GM12878 (cell line): ENCODE measurements at places on chromosomes 12 and 14. TPM values are rescaled to one million over a fixed set of nuclear protein-coding genes. Genes with fewer than 3 reads are reported as not detected.

DNA sequence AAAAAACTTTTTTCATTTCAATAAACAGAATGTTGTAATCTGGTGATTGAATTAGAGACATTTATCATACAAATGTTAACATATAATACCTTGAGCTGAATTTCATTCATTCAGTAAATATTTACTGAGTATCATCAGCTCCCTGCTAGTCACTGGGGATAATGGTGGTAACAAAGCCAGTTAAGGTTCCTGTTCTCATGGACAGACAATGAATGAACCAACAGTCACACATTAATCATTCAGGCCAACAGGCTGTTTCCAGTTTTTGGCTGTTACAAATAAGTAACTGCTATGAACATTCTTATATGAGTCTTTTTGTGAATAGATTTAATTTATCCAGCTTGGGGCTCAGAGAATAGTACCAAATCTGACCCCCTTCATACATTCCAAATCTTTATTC, 13.5 kb downstream of the EXD2 start:
- peaks cover 5% of the 10 kb centered on the region; the same call in 1 of the 2 replicates for H3K4me1 ChIP-seq
- no peak overlapping the region for H3K4me3 ChIP-seq
- no peak overlapping the region for H3K27ac ChIP-seq
- no peak for DNase-seq
- H3K27me3 ChIP-seq = no peaks in the 10 kb centered on the region

DNA sequence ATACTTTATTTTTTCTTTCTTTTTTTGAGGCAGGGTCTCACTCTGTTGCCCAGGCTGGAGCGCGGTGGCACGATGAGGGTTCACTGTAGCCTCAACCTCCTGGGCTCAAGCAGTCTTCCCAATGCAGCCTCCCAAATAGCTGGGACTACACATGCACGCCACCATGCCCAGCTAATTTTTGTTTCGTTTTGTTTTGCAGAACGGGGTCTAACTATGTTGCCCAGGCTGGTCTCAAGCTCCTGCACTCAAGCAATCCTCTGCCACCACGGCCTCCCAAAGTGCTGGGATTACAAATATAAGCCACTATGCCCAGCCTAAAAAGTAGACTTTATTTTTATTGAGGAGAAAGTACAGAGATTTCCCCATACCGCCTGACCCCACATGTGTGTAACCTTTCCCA, 4.7 kb upstream of the MSI1 start:
- no peaks in the 10 kb centered on the region for H3K36me3 ChIP-seq
- no peak overlapping the region for H3K27ac ChIP-seq
- H3K4me1 ChIP-seq = no peaks in the 10 kb centered on the region
- no peak for DNase-seq
- no peak overlapping the region for H3K4me3 ChIP-seq
- H3K27me3 ChIP-seq = peaks cover 12% of the 10 kb centered on the region

GRCh38 chr14:68663385-68664076, 129.3 kb downstream of the ZFP36L1 start:
- no peaks in the 10 kb centered on the region for H3K27me3 ChIP-seq
- peak overlapping the region; percentile 39; the same call in 1 of the 2 replicates for H3K4me3 ChIP-seq
- H3K36me3 ChIP-seq = no peaks in the 10 kb centered on the region
- H3K27ac ChIP-seq = peak overlapping the region; percentile 66
- H3K4me1 ChIP-seq = peaks cover 22% of the 10 kb centered on the region

DNA sequence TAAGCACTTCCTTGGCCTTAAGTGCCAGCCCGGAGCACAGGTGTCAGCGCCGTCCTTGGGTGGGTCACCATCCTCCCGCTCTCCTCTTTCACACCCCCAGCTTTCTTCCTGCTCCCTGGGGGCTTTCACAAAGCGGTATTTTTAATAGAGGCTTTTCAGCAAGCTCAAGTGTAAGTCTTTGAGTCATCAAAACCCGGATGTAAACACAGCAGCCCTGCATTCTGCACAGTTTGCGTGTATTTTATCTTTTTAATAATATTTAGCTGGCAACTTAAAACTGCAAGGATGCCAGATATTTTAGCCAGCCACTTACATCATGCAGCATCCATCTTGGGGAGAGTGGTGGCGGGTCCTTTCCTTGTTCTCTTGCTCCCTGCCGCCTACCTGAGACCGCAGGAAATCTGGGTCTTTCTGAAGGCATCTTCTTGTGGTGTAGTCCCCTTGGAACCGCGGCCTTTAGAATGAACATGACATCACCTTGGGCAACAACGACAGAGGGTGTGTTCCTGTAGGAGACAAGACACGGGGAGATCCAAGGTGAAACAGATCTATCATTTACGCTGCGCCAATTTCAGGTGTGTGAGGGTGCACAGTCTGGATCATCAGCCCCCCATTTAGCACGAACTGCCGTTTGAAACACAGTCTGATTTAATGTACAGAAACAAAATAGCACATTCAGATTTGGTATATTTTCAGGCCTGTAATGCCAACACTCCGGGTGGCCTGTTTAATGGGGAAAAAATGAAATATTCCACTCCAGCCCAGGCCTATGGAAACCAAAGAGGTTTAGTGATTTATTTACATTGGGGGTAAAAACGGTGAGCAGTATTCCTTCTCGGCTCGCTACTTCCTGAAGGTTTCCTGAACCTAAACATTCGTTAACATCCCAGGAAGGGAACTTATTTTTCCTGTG, 12.5 kb upstream of the IRF2BPL start:
- no peak for DNase-seq
- H3K27ac ChIP-seq = peak overlapping the region; percentile 93
- peak overlapping the region; percentile 50 for H3K4me3 ChIP-seq
- no peaks in the 10 kb centered on the region for H3K27me3 ChIP-seq
- H3K4me1 ChIP-seq = peaks cover 79% of the 10 kb centered on the region
- no peaks in the 10 kb centered on the region for H3K36me3 ChIP-seq

DNA sequence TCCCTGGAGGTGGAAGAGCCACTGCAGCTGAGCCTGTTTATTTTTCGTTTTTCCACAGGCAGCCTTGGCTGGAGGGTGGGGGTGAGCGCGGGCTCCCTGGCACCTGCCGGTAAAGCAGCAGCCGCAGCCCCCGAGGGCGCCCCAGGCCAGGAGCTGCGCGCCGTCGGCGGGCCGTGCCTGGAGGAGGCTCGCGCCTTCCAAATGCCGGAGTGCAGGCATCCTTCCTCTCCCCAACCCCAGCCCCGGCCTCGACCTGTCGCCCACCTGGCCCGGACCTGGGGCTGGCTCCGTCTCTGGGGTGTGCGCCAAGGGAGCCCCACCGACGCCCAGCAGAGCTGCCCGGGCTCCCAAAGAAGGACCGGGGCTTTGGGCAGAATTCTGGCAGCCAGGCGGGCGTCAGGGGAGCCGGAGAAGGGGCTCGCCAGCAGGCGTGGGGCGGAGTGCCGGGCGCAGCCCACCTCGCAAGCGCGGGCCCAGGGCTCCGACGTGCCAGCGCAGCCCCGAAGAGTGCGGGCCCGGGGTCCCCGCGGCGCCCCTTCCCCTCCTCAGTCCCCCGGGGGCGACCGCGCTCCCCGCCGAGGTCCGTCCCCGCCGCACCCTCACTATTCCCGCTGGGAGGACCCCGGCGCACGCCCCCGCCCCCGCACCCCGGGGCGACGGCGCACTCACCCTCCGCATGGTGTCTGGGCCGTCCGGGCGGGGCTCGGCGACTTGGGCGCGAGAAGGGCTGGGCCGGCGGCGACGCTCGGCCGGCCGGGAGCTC, 130.3 kb downstream of the NDUFA12 start:
- H3K4me1 ChIP-seq = peaks cover 9% of the 10 kb centered on the region
- no peaks in the 10 kb centered on the region for H3K36me3 ChIP-seq
- H3K27me3 ChIP-seq = no peaks in the 10 kb centered on the region

- no peaks in the 10 kb centered on the region for H3K36me3 ChIP-seq
- no peak overlapping the region for H3K4me3 ChIP-seq
- no peak overlapping the region for H3K27ac ChIP-seq
- DNase-seq = no peak
- no peaks in the 10 kb centered on the region for H3K27me3 ChIP-seq
Measured at GRCh38 chr14:104169005-104169698, 30.8 kb downstream of the KIF26A start.

FAM181A gene
- not detected in 2 replicates for total RNA-seq
